ENCODE measurements at places on chromosomes 16 and 17.

- DNase-seq: no peak
- no peak overlapping the region for H3K4me3 ChIP-seq
- no peaks in the 10 kb centered on the region for H3K36me3 ChIP-seq
- no peak overlapping the region for H3K27ac ChIP-seq
- H3K27me3 ChIP-seq: no peaks in the 10 kb centered on the region
These were observed 327.7 kb downstream of the BCAS3 start for GRCh38 chr17:61005358-61005757.

DNA sequence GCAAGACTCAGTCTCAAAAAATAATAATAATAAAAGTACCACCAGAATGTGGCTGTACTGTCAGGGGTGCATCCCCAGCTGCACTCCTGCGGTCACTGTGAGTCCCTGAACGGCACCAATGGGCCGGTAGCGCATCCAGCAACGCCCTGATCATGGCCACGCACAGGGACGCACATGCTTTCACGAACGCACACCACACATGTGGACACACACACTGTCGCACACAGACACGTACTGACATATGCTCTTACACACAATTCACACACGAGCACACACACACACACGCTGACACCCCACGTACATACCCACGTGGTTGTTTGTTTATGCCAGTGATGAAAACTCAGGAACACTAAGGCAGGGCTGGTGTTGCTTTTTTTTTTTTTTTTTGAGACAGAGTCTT, 21.8 kb downstream of the DOC2B start:
- H3K36me3 ChIP-seq: no peaks in the 10 kb centered on the region
- H3K27me3 ChIP-seq: no peaks in the 10 kb centered on the region
- no peak for DNase-seq
- no peak overlapping the region for H3K4me3 ChIP-seq

- DNase-seq: no peak
- peaks cover 3% of the 10 kb centered on the region for H3K27me3 ChIP-seq
- H3K36me3 ChIP-seq: no peaks in the 10 kb centered on the region
- no peak overlapping the region for H3K27ac ChIP-seq
These were observed 16.2 kb upstream of the STAT3 start for GRCh38 chr17:42404326-42405055.

GRCh38 chr17:39529455-39529854, 68.2 kb downstream of the CDK12 start:
- H3K4me1 ChIP-seq: no peaks in the 10 kb centered on the region
- H3K27me3 ChIP-seq: no peaks in the 10 kb centered on the region
- H3K27ac ChIP-seq: no peak overlapping the region
- H3K4me3 ChIP-seq: no peak overlapping the region
- H3K36me3 ChIP-seq: peaks cover 80% of the 10 kb centered on the region

DNA sequence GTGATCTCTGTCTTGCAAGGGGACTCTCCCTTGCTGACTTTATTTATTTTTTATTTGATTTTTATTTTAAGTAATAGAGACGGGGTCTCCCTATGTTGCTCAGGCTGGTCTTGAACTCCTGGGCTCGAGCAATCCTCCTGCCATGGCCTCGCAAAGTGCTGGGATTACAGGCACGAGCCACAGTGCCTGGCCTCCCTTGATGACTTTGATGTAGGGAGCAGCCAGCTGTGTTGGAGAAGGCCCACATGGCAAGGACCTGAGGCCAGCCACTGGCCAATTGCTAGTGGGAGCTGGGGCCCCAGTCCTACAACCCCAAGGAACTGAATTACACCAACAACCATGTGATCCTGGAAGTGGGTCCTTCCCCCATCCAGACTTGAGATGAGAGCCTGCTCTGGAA, 81.8 kb downstream of the CNGB1 start:
- no peak for DNase-seq
- H3K27me3 ChIP-seq: peaks cover 12% of the 10 kb centered on the region
- H3K36me3 ChIP-seq: no peaks in the 10 kb centered on the region
- H3K4me1 ChIP-seq: no peaks in the 10 kb centered on the region
- no peak overlapping the region for H3K27ac ChIP-seq

GRCh38 chr17:80068301-80069222, 32.1 kb downstream of the CCDC40 start:
- no peak overlapping the region for H3K27ac ChIP-seq
- no peak overlapping the region for H3K4me3 ChIP-seq
- H3K4me1 ChIP-seq: no peaks in the 10 kb centered on the region
- H3K27me3 ChIP-seq: no peaks in the 10 kb centered on the region
- no peak for DNase-seq

DNA sequence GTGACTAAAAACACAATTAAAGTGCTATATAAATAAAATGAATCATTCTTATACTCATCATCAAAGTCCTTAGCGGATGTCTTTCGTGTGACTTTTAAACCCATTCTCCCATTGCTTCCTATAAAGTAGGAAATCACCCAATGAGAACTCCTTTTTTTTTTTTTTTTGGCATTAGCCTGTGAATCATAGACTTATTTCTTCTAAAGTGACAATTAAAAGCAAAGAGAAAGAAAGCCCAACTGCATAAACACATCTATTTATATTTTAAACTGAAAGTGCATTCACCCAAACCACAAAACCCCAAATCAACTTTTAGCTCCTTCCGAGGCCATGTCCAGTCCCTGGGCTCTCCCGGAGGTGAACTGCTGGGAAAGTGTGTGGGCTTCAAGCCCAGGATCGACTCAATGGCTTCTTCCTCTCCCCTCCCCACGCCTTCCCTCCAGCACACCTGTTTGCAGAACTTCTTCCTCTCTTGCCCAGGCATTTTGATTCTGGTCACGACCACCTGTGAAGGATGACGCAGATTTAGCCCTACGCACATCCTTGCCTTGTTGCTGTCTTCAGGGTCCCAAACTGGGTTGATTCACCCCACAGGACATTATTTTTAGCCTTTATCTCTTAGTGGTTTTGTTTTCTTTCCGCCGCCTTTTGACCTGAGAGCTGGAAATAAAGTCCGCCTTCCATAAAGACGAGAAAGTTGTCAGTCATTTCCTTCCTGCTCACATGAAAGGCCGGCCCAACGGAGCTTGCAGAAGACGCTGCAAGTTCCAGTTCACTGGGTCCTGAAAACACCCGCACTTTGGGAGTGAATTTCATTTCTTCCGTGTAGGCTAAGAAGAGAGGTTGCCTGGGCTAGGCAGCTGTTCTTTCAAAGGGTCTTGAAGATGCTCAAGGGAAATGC, 166.8 kb downstream of the MAP2K6 start:
- H3K4me3 ChIP-seq: 0 out of 2 replicates have a peak overlapping the region, but pooled peaks have one; percentile 13
- H3K4me1 ChIP-seq: peaks cover 18% of the 10 kb centered on the region
- no peak overlapping the region for H3K27ac ChIP-seq

GRCh38 chr16:3388325-3388724, 12.5 kb downstream of the ZSCAN32 start:
- H3K4me1 ChIP-seq: no peaks in the 10 kb centered on the region
- peaks cover 80% of the 10 kb centered on the region for H3K36me3 ChIP-seq
- H3K27ac ChIP-seq: no peak overlapping the region
- DNase-seq: no peak

GRCh38 chr16:24810951-24811843, 34.6 kb upstream of the SLC5A11 start:
- H3K4me1 ChIP-seq: no peaks in the 10 kb centered on the region
- DNase-seq: no peak
- no peaks in the 10 kb centered on the region for H3K27me3 ChIP-seq

GRCh38 chr16:54822492-54822891, 108.2 kb upstream of the IRX5 start:
- H3K4me3 ChIP-seq: no peak overlapping the region
- no peaks in the 10 kb centered on the region for H3K4me1 ChIP-seq
- no peak for DNase-seq
- H3K27ac ChIP-seq: no peak overlapping the region
- H3K36me3 ChIP-seq: no peaks in the 10 kb centered on the region

GRCh38 chr17:68135141-68135887, 99.8 kb downstream of the KPNA2 start:
- no peaks in the 10 kb centered on the region for H3K27me3 ChIP-seq
- H3K4me1 ChIP-seq: no peaks in the 10 kb centered on the region
- peaks cover 37% of the 10 kb centered on the region for H3K36me3 ChIP-seq
- H3K27ac ChIP-seq: no peak overlapping the region
- H3K4me3 ChIP-seq: no peak overlapping the region
- no peak for DNase-seq

- peak overlapping the region; percentile 4 for H3K27ac ChIP-seq
- H3K36me3 ChIP-seq: no peaks in the 10 kb centered on the region
- H3K4me1 ChIP-seq: no peaks in the 10 kb centered on the region
- no peak overlapping the region for H3K4me3 ChIP-seq
- no peak for DNase-seq
These were observed 55.1 kb downstream of the RPTOR start for GRCh38 chr17:80599546-80600305.

DNA sequence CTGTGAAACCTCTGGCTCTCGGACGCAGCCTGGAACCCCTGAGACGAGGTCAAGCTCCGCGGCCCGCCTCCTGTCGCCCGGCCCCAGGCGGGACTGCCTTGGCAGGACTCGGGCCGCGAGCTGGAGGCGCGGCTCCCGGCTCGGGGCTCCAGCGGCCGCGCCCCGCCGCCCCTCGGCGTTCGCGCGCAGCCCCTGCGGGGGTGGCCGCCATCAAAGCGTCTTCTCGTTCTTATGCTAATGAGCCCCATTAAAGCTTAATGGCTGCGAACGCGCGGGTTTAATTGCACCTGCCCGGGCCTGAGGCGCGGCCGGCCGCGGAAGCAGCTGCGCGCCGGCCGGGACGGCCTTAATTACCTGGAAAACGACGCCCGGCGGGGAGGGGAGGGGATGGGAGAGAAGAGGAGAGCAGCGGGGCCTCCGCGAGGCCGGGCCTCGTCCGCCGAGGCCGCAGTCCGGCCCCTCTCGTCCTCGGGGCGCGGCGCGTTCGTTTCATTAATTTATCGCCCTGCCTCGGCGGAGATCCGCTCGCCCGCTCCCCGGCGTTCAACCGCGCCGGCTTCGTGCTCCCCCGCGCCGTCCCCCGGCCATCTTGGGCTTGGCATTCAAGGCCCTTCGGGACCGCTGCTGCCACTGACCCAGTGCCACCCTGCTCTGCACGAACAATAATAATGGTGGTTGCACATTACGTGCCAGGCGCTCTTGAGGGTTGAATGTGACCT, 19.2 kb downstream of the RAI1 start:
- H3K36me3 ChIP-seq: peaks cover 33% of the 10 kb centered on the region
- DNase-seq: no peak
- peaks cover 6% of the 10 kb centered on the region for H3K4me1 ChIP-seq

DNA sequence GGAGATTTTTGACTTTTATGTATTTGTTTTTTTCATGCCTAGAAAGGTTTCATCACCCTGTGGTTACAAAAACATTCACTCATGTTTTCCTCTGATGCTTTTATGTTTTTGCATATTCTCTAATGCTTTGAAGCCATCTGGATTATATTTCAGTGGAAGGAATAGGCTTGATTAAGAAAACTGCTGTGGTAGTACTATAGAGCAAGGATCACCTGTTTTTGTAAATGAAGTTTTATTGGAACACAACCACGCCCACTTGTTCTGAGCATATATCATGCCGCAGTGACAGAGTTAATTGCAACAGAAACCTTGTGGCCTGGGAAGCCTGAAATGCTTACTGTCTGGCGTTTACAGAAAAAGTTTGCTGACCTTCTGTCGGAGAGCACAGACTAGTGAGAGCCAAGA, 11.5 kb downstream of the COX10 start:
- DNase-seq: no peak
- H3K27me3 ChIP-seq: no peaks in the 10 kb centered on the region
- no peaks in the 10 kb centered on the region for H3K4me1 ChIP-seq

DNA sequence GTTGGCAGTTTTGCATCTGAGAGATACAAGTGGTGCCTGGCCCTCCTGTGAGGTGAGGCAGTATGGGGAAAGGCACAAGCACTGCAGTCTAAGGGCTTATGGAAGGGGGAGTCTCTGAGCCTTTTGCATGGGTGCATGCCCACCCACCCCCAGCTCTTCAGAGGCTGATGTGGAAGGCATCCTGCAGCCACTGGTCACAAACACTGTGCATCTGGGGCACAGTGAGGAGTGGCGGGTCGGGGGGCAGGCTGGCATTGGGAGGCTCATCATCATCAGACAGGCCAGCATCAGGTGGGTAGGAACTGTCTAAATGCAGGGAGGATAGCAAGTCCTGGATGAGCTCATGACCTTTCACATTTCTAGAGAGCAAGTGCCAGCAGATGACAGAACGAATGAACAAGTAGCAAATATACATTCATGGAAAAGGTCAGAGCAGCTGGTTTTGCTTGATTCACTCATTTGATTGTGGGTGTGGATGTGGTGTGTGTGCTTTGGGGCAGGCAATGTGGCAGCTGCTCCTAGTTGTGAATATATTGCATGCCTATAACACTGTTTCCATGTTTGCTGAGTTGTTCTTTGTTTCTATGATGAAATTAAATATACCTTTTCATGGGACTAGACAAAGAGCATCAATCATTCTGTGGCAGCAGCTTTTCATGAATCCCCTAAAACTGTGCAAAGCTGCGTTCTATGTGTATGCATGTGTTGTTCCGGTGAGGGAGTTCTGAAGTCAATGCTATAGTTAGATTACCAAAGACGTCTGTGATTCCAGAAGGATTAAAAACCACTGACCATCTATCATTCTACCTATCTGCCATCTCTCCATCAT, 29.2 kb downstream of the TRIM25 start:
- H3K36me3 ChIP-seq: peaks cover 27% of the 10 kb centered on the region
- DNase-seq: no peak
- H3K27ac ChIP-seq: no peak overlapping the region

DNA sequence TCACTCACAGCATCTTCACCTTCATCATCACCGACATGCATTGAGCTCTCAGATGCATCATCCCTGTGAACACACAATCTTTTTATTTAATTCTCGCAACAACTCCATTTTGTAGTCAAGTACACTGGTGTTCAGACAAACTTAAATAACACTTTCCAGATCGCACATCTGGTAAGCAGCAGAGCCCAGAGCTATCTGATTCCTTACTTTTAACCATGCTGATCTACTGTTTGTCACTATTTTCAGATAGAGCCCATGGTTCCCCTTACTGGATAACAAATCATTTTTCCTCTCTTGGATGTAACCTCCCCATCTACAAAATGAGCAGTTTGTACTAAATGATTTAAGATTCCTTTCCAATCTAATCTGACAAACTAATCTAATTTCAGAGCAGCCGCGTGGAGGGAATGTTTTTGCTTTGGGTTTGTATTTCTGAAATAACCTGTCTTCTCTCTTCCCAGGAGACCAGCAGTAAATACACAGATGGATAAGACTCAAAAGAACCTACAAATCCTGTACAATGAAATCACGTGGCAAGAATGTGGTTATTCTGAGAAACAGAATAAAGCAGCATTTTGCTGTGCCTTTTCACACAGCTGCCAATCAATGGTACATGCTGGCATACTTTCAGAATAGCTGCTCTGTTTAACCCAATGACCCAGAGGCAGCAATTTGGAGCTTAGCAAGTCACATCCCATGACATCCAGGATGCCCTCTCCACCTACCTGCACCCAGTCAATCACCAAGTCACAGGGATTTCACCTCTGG, 72.9 kb upstream of the CCL2 start:
- H3K27me3 ChIP-seq: no peaks in the 10 kb centered on the region
- H3K4me3 ChIP-seq: peak overlapping the region; percentile 37
- peak; percentile 67 for DNase-seq
- no peaks in the 10 kb centered on the region for H3K36me3 ChIP-seq
- peak overlapping the region; percentile 81 for H3K27ac ChIP-seq

GRCh38 chr17:80922580-80923160, 69.0 kb upstream of the CHMP6 start:
- no peak for DNase-seq
- no peaks in the 10 kb centered on the region for H3K27me3 ChIP-seq
- H3K4me1 ChIP-seq: no peaks in the 10 kb centered on the region
- H3K36me3 ChIP-seq: peaks cover 74% of the 10 kb centered on the region
- no peak overlapping the region for H3K27ac ChIP-seq

GRCh38 chr17:65987988-65988387, 203.9 kb downstream of the CEP112 start:
- no peaks in the 10 kb centered on the region for H3K27me3 ChIP-seq
- H3K27ac ChIP-seq: no peak overlapping the region
- no peaks in the 10 kb centered on the region for H3K36me3 ChIP-seq
- H3K4me1 ChIP-seq: no peaks in the 10 kb centered on the region
